Transverse colon (tissue), 4 donors: ENCODE measurements at places on chromosomes 7 and 10. TPM values are rescaled to one million over a fixed set of nuclear protein-coding genes. Genes with fewer than 3 reads are reported as not detected.

DNA sequence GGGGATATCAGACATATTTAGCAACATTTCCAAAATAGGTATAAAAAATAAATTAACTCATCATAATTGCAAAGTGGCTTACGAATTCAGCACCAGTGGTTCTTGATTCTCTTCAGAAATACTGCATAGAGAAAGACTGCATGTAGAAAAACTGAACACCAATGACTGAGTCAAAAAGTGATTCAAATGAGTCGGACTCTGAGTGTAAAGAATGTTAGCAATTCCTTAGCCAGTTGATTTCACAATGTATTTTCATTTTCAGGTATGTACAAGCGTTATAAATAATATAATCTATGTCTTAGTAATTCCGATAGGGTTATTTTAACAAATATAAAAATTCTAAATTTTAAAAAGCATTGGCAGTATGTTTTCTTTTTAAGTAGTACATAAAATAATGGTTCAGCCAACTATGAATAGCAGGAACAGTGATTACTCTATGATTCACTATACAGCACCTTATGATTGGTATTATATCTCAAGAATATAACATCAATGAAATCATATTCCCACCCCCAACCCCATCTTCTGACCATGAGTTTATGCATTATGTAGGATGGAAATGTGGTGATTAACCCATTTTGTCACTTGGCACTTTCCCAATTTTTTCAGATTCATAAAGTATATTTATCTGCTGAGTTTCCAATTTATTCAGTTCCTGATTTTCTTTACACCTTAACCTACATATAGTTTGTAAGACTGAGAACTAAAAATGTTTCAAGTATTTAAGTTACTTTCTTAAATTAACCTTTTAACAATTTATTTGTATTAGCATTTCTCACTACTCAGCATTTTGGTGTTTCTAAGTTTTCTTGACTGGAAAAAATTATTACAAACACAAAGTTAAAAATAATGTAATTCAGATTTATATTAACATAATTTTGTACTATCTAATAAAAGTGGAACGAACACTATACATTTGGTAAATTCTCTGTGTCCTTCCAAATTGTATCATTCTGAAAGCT, 33.9 kb downstream of the DNAJC1 start:
- no peaks in the 10 kb centered on the region for H3K27me3 ChIP-seq
- no peaks in the 10 kb centered on the region for H3K36me3 ChIP-seq
- no peaks in the 10 kb centered on the region for H3K4me1 ChIP-seq
- no peak overlapping the region for H3K27ac ChIP-seq
- H3K4me3 ChIP-seq, result no peak overlapping the region

GRCh38 chr10:79241990-79242619, 105.2 kb upstream of the PPIF start:
- peak overlapping the region; percentile 87 for H3K27ac ChIP-seq
- no peaks in the 10 kb centered on the region for H3K36me3 ChIP-seq

DNA sequence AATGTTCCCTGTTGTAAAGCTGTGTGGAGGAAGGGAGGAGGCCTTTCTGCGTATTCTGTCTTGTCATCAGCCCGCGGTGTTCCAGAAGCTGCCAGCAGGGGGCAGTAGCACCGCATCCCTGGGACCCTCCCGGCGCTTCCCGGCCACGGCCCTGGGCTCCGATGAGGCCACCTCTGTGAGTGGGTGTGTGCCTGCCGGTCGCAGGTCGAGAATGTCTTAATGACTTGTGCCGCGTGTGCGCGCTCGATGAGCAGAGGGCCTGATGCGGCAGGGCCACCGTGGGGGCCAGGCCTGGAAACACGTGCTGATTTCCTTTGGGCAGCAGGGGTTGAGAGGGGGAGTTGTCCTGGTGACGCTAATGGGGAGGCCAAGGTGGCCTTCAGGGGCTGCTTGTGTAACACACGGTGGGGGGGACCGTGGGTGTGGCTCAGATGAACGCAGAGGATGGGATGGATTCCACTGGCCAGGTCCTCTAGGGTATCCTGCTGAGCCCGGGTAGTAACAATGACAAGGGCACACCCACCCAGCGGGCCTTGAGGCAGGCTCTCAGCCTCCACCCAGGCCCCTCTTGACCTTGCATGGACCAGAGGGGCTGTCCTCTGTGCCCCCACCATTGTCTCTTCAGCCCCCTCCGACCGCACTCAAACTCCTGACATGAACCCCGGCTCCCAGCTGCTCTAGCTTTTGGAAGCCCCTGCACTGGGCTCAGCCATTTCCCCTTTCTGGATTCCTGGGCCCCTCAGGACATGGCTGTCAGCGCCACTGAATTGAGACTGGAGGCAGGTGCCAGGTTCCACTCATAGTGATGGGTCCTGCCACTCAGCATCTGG, 135.9 kb upstream of the PODXL start:
- H3K36me3 ChIP-seq, result no peaks in the 10 kb centered on the region
- DNase-seq, result peak; percentile 57
- H3K4me1 ChIP-seq, result peaks cover 7% of the 10 kb centered on the region
- H3K27me3 ChIP-seq, result peaks cover 41% of the 10 kb centered on the region
- H3K27ac ChIP-seq, result no peak overlapping the region

- H3K36me3 ChIP-seq, result no peaks in the 10 kb centered on the region
- no peak overlapping the region for H3K4me3 ChIP-seq
- H3K27ac ChIP-seq, result no peak overlapping the region
- H3K4me1 ChIP-seq, result no peaks in the 10 kb centered on the region
Observed at GRCh38 chr7:24130631-24131030, 153.4 kb upstream of the NPY start.

Gene PRR15
- total RNA-seq, result 53.3 TPM

GRCh38 chr7:97844036-97844435, 28.2 kb downstream of the ASNS start:
- H3K4me3 ChIP-seq, result no peak overlapping the region
- no peaks in the 10 kb centered on the region for H3K4me1 ChIP-seq
- no peak for DNase-seq
- H3K27ac ChIP-seq, result no peak overlapping the region
- H3K27me3 ChIP-seq, result peaks cover 12% of the 10 kb centered on the region
- no peaks in the 10 kb centered on the region for H3K36me3 ChIP-seq

Gene ZPBP
- total RNA-seq, result not detected

DNA sequence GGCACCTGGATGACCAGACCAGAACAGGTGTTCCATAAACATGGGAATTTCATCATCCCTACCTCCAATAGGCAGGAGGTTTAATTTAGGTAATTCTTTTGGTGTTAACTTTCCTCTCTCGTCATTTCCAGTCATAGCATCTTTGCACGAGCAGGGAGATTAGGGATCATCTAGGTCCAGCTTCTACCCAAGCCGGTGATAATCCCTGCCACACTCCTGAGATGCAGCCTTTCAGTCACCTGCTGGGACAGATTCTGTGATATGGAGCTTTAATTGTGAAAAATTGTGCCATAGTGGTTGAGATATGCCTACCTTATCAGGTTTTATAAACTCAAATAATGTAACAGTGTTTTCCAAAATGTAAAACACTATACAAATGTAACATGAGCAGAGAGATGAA, 191.8 kb upstream of the AOAH start:
- H3K27me3 ChIP-seq, result no peaks in the 10 kb centered on the region
- no peak overlapping the region for H3K27ac ChIP-seq
- no peak overlapping the region for H3K4me3 ChIP-seq
- H3K36me3 ChIP-seq, result no peaks in the 10 kb centered on the region
- no peaks in the 10 kb centered on the region for H3K4me1 ChIP-seq

Gene TRIM74
- total RNA-seq, result not detected

DNA sequence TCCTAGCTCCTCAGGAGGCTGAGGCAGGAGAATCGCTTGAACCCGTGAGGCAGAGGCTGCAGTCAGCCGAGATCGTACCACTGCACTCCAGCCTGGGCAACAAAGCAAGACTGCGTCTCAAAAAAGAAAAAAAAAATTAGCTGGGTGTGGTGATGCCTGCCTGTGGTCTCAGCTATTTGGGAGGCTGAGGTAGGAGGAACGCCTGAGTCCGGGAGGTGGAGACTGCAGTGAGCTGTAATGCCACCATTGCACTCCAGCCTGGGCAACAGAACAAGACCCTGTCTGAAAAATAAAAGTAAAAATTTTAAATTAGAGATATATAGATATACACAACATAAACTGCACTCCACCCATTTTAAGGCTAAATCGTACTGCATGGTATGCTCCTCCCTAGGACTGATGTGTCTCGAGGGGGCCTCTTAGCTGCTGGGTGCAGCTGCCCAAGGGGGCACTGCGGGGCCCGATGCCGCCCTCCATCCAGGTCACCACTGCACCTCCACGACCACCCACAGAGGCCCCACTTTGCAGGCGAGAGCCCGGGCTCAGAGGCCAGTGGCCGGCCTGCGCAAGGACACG, 40.9 kb upstream of the FOXK1 start:
- H3K4me1 ChIP-seq, result peaks cover 5% of the 10 kb centered on the region
- H3K4me3 ChIP-seq, result peak overlapping the region; percentile 43
- no peaks in the 10 kb centered on the region for H3K36me3 ChIP-seq
- H3K27me3 ChIP-seq, result no peaks in the 10 kb centered on the region
- no peak for DNase-seq

- no peak overlapping the region for H3K27ac ChIP-seq
- H3K36me3 ChIP-seq, result no peaks in the 10 kb centered on the region
- H3K4me3 ChIP-seq, result no peak overlapping the region
- DNase-seq, result no peak
Observed at GRCh38 chr10:22503315-22504088, 158.2 kb downstream of the SPAG6 start.

DNA sequence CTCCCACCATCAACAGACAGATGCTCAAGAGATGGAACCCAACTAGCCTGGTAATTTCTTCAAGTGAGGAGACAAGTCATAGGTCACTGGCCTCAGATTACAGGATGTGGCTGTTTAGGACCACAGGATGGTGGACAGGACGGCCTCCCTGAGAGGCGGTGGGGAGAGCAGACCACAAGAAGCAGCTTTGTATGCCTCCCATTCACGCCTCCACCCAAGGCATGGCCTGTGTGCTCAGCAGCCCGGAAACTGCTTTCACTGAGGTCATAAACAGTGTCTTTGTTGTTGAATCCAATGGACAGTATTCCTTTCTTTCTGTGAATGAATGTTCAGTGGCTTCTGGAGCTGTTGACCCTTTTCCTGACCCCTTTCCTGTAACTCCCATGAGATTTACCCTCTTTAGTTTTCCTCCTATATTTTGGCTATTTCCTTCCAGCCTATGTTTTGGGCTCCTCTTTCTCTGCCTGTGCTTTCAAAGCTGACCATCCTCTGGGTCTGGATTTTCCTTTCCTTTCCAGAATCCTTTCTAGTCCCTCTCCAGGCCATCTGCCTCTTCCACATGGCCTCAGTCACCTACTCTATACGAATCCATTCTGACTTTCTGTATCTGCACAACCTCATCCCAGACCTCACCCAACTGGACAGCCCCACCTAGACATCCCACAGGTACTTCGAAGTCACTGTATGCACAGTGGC, 32.4 kb upstream of the INPP5F start:
- H3K36me3 ChIP-seq, result no peaks in the 10 kb centered on the region
- no peak overlapping the region for H3K27ac ChIP-seq
- H3K4me1 ChIP-seq, result no peaks in the 10 kb centered on the region
- DNase-seq, result no peak
- H3K4me3 ChIP-seq, result no peak overlapping the region

Gene VWDE
- total RNA-seq, result 6.4 TPM
